Mucosa of descending colon (tissue), 3 donors: ENCODE measurements at places on chromosomes 7 and 10. TPM values are rescaled to one million over a fixed set of nuclear protein-coding genes. Genes with fewer than 3 reads are reported as not detected.

ZNF277 gene
- total RNA-seq = 22.0 TPM

ATG9B gene
- total RNA-seq = 0.90 TPM

NKX2-3 gene
- total RNA-seq = 4.9 TPM

PRR15 gene
- total RNA-seq = 173 TPM

PLXDC2 gene
- 30.3 TPM for total RNA-seq

AOAH gene
- 36.1 TPM for total RNA-seq

TRPV5 gene
- total RNA-seq = not detected

NKX1-2 gene
- total RNA-seq = not detected

ACTL6B gene
- 1.2 TPM for total RNA-seq

JCAD gene
- 9.0 TPM for total RNA-seq

INMT gene
- 7.5 TPM for total RNA-seq

CACNB2 gene
- 26.2 TPM for total RNA-seq

FLNC gene
- 15.0 TPM for total RNA-seq

SLIT1 gene
- total RNA-seq = 1.1 TPM

PRKG1 gene
- total RNA-seq = 55.6 TPM

CCDC146 gene
- 13.3 TPM for total RNA-seq

METTL27 gene
- total RNA-seq = 1.6 TPM

ARMC3 gene
- not detected for total RNA-seq

FAM180A gene
- 3.5 TPM for total RNA-seq
